Left lung (tissue), 14 donors: ENCODE measurements at places on chromosomes 16 and 17. TPM values are rescaled to one million over a fixed set of nuclear protein-coding genes. Genes with fewer than 3 reads are reported as not detected.

PYY gene
- polyA plus RNA-seq, result 0.68 TPM

EMP2 gene
- 63.2 TPM for polyA plus RNA-seq

MSLN gene
- 17.8 TPM for polyA plus RNA-seq

KAT7 gene
- polyA plus RNA-seq, result 45.1 TPM

NGFR gene
- 14.1 TPM for polyA plus RNA-seq

HOXB13 gene
- polyA plus RNA-seq, result not detected

CD7 gene
- polyA plus RNA-seq, result 1.7 TPM

CHST5 gene
- polyA plus RNA-seq, result 0.64 TPM

ARMC5 gene
- 10.8 TPM for polyA plus RNA-seq

DOK4 gene
- 29.5 TPM for polyA plus RNA-seq

ZMYND15 gene
- 0.66 TPM for polyA plus RNA-seq

ABCA9 gene
- 6.6 TPM for polyA plus RNA-seq

AIPL1 gene
- not detected for polyA plus RNA-seq

ATP2A1 gene
- polyA plus RNA-seq, result 2.2 TPM

UBFD1 gene
- 69.4 TPM for polyA plus RNA-seq

HS3ST4 gene
- polyA plus RNA-seq, result 0.09 TPM

GP2 gene
- 0.11 TPM for polyA plus RNA-seq

SLC6A2 gene
- 0.10 TPM for polyA plus RNA-seq

DCAKD gene
- polyA plus RNA-seq, result 50.8 TPM

PYDC1 gene
- not detected for polyA plus RNA-seq

CCL1 gene
- polyA plus RNA-seq, result not detected

HS3ST2 gene
- polyA plus RNA-seq, result 0.07 TPM

BCAR1 gene
- polyA plus RNA-seq, result 60.8 TPM

WWOX gene
- polyA plus RNA-seq, result 38.0 TPM

MMP28 gene
- polyA plus RNA-seq, result 8.5 TPM

RAP1GAP2 gene
- 9.8 TPM for polyA plus RNA-seq

ICAM2 gene
- 45.7 TPM for polyA plus RNA-seq

NSMCE1 gene
- 61.5 TPM for polyA plus RNA-seq

METTL16 gene
- polyA plus RNA-seq, result 38.5 TPM

C1QTNF1 gene
- 1.4 TPM for polyA plus RNA-seq

TP53I13 gene
- 32.5 TPM for polyA plus RNA-seq

HOXB7 gene
- polyA plus RNA-seq, result 10.5 TPM

STAT5A gene
- polyA plus RNA-seq, result 11.2 TPM

TCAP gene
- polyA plus RNA-seq, result 1.3 TPM

CRYM gene
- 1.3 TPM for polyA plus RNA-seq

TBC1D24 gene
- polyA plus RNA-seq, result 16.9 TPM

FBXO39 gene
- 0.70 TPM for polyA plus RNA-seq

TOM1L1 gene
- 55.4 TPM for polyA plus RNA-seq

CDH1 gene
- 161 TPM for polyA plus RNA-seq

CDH11 gene
- 314 TPM for polyA plus RNA-seq

SPECC1 gene
- polyA plus RNA-seq, result 6.5 TPM

KRTAP4-3 gene
- not detected for polyA plus RNA-seq

CHD3 gene
- 222 TPM for polyA plus RNA-seq

ZNF385C gene
- polyA plus RNA-seq, result 3.8 TPM

PLXDC1 gene
- 5.0 TPM for polyA plus RNA-seq

EVI2B gene
- 4.3 TPM for polyA plus RNA-seq

ATP2A3 gene
- 7.6 TPM for polyA plus RNA-seq

MT4 gene
- not detected for polyA plus RNA-seq

SCARF1 gene
- polyA plus RNA-seq, result 22.6 TPM

QPRT gene
- polyA plus RNA-seq, result 46.2 TPM

CDRT4 gene
- polyA plus RNA-seq, result 11.4 TPM

PRAC1 gene
- polyA plus RNA-seq, result not detected

SLC52A1 gene
- 0.25 TPM for polyA plus RNA-seq

CCL17 gene
- not detected for polyA plus RNA-seq

PHOSPHO1 gene
- 1.5 TPM for polyA plus RNA-seq

PRSS27 gene
- polyA plus RNA-seq, result 1.9 TPM

IRF8 gene
- polyA plus RNA-seq, result 12.1 TPM
